Dermis microvascular lymphatic vessel endothelial cell (primary cell): ENCODE measurements at places on chromosomes 2 and 18.
A peak's percentile ranks its signal among the peaks of the same experiment; 100 is the strongest.

- peak; percentile 42 for DNase-seq
Measured at GRCh38 chr18:6728809-6729246, 688 bp upstream of the ARHGAP28 start.

- DNase-seq = no peak
Measured at GRCh38 chr2:60333264-60333663, 220.2 kb downstream of the BCL11A start.

DNA sequence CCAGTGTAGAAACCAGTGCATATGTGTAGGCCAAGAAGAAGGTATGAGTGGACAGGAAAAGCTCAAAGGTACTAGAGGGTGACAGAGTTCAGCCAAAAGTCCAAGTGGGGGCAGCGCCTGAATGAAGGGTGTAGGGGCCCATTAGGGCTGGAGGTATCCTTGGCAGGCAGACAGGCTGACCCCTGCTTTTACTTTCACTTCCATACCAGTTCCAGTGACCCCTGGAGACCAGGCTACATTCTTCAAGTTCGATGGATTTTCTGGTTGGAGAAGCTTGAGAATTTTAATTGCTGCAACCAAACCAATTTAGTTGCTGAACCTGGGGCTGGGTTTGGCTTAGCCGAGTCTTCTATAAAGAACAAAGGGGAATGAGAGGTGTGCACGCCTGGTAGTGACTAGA, 42.3 kb upstream of the MRPL33 start:
- no peak for DNase-seq

- DNase-seq = no peak
Measured at GRCh38 chr2:238130111-238130695, 8.3 kb upstream of the KLHL30 start.

DNA sequence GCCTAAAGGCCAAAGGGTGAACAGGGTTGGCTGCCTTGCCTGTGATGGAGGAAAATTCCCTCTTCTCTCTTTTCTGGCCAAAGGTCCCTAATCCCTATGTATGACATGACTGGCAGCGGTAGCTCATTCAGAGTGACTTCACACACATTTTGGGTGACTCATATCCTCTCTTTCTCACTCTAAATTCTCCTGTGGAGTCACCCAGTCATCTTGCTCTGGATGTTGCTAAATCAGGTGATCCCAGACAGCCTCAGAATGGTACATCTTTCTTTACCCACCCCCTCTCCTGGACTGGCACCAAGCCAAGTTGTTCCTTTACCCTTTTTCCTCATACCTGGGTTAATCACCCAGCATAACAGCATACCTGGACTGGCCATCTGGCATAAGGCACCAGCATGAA, 77.2 kb downstream of the NEURL3 start:
- DNase-seq = peak; percentile 77

DNA sequence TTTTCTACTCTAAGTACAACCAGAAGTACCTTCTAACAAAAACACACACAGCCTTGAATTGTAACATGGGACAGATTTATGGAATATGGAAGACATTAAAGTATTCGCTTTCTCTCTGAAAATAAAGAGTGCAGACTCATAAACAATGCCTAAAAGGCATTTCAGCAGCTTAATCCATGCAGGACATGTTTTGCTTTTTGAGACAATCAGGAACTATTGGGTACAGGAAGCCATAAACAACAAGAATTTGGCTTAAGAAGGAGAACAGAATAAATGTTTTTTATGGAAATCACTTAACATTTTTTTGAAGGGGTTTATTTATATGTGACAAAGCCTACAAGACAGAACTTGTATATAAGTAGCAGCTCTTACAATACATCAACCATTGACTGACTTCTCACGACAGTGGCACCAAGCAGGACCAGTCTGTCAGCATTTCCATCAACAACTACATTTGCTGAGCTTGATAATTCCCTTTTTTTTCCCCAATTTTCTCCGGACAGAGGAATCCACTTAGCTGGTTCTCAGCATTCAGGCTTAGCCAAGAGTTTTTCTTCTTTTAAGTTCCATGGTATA, 140.1 kb downstream of the EXOC6B start:
- DNase-seq = peak; percentile 5

GRCh38 chr2:203811491-203812221, 55.9 kb upstream of the CTLA4 start:
- DNase-seq = peak; percentile 84

GRCh38 chr2:78262713-78263375, 740.7 kb upstream of the LRRTM4 start:
- no peak for DNase-seq
